ENCODE measurements at places on chromosomes 5 and 9.

DNA sequence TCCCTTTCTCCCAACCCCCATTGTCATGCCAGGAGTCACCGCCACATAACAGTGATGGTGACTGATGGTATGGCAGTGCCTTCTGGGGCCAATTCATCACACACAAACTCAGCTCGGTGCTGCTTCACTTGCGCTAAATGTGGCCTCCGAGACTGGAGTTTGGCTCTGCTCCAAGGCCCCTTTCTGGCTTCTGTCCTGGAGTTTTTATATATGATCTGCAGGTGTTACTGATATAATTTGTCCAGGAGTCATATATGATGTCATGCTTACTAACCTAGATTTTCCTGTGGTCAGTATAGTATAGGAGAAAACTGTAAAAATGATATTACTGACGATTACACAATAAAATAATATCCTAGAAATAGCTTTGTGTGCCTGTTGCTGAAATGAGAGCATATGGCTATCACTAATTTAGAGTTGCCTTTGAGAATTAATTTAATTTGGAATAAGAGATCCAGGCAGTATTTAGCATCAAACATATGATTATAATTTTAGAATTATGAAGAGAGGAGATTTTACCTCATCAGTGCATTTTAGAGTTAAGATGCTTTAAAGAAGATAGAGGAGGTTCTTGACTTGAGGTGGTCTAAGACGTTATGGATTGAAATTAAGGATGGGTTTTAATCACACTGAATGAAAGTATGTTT, 334.1 kb upstream of the CD180 start:
- DNase-seq: no peak

GRCh38 chr5:156920042-156920860, 42.8 kb downstream of the TIMD4 start:
- no peak for DNase-seq

DNA sequence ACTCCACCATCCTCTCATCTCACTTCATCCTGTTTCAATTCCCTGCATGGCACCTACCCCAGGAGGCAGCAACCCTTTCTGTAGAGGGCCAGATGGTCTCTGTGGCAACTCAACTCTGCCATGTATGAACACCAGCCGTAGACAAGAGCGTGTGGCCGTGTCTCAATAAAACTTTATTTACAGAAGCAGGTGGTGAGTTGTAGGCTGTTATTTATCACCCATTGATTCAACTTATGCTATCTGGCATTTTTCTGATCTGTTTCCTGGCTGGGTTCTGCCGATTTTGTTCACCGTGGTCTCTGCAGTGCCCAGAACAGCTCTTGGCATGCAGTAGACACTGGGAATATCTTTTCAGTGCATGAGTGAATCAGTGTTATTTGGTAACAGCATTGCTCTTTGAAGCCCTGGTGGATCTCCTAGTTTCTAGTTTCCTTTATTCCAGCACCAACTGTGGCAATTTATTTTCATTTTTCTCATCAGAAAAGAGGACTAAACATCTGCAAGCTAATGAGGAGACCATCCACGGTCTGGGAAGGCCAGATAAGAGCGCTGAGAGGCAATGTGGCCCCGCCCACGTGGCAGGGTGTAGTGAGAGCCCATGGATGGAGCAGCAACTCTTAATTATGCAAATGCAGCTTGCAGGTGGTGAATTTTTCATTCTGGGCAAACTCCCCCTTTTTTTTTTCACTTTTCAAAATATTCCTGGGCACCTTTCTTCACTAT, 77.9 kb downstream of the CTSL start:
- DNase-seq: no peak

GRCh38 chr9:113298924-113299770, 4.0 kb downstream of the RNF183 start:
- DNase-seq: no peak

GRCh38 chr9:127368852-127369402, 28.0 kb upstream of the SLC2A8 start:
- DNase-seq: no peak

- DNase-seq: no peak
Observed at GRCh38 chr9:21266733-21267484, 27.1 kb upstream of the IFNA14 start.

GRCh38 chr9:19404283-19405075, 4.3 kb upstream of the ACER2 start:
- no peak for DNase-seq

DNA sequence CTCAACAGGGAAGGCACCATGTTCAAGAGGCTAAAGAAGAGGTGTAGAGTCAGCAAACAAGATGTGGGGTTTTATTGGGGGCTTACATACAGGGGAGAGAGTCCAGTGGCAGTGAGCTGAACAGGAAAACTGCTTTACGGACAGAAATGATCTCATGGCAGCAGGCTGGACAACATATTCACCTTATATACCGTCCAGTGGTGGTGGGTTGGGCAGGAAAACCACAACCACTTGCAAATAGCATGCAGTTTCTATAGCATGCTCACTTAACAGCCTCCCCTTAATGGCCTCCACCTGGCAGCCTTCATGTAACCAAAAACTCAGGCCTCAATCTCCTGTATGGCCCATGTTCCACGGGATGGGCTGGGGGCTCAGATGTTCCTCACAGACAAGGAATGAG, 5.4 kb downstream of the TNFSF8 start:
- no peak for DNase-seq

DNA sequence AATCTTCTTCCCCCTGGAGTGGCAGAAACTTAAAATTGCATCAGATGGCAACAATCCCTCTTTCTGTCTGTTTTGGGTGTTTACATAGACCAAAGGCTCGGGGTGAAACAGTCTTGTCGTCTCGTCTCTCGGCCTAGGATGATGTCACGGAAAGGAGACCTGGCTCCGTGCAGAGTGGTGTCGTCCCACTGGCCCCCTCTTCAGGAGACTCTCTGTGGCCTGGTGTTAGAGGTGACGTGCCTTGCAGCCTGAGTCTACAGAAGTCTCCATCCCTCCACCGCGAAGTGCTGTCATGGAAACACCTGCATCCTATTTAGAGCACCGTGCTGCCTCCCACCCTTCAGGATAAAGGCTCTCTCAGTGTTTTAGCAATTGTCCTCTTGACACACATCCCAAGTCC, 409.7 kb downstream of the IRX1 start:
- DNase-seq: no peak

- DNase-seq: no peak
Observed at GRCh38 chr5:38932854-38933408, 87.1 kb downstream of the OSMR start.

GRCh38 chr5:108074626-108075025, 307.3 kb downstream of the FBXL17 start:
- DNase-seq: no peak

- no peak for DNase-seq
Observed at GRCh38 chr5:1200495-1201326, 684 bp upstream of the SLC6A19 start.

DNA sequence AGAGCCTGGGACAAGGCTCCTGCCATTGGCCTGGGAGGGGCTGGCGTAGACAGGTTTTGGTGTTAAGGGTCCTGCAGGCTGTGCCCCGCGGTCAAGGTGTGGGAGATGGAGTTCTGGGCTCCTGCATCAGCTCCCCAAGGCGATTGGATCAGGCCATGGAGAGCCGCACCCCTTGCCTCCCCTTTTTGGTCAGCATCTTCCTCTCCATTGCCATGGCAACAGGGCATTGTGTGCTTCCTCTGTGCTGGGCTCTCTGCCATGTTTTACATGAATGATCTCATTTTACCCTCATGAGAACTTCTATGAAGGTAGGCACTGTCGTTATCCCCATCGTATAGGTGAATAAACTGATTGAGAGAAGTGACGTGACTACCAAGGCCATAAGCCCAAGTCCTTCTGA, 344.3 kb upstream of the CLINT1 start:
- DNase-seq: no peak

- DNase-seq: no peak
Observed at GRCh38 chr5:65391591-65391990, 90.1 kb downstream of the ADAMTS6 start.

DNA sequence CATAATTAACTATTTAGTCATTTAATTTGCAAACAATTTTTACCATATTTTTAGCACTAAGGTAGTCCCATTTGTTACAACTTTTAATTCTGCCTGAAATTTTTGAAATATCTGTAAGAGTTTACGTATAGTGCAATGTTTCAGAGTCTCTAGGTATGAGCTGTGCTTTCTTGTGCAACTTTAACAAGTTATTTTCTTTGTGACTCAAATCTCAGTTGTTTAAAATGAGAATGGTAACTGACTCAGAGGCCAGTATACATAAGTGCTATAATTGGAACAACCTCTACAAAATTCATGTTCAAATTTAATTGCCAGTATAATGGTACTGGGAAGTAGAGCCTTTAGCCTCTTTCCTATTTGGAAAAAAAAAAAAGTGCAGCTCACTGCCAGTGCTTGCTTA, 14.2 kb upstream of the ZNF883 start:
- DNase-seq: no peak

- DNase-seq: no peak
Observed at GRCh38 chr5:116859666-116860320, 285.2 kb upstream of the SEMA6A start.

GRCh38 chr9:7150153-7150890, 392.5 kb downstream of the KDM4C start:
- no peak for DNase-seq

- DNase-seq: no peak
Observed at GRCh38 chr5:160470437-160471361, 49.0 kb downstream of the PTTG1 start.

GRCh38 chr5:97918620-97919019, 735.6 kb upstream of the RIOK2 start:
- DNase-seq: no peak

- no peak for DNase-seq
Observed at GRCh38 chr9:110911659-110912418, 126.4 kb downstream of the LPAR1 start.

DNA sequence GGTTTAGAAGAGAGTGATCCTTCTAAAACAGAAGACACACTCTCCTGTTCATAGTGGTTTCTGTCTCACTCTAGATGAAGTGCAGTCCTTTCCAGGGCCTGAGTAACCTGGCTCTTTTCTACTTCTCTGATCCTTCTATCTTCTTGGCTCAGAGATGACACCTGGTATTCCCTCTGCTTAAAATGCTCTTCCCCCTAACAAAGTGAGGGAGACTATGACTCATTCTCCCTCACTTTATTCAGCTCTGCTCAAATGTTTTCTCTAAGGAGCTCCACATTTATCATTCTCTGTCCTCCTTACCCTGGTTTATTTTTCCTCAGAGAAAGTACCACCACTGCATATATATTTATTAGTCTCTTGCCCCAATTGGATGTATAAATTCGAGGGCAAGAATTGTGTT, 24.6 kb downstream of the TUT7 start:
- DNase-seq: no peak

DNA sequence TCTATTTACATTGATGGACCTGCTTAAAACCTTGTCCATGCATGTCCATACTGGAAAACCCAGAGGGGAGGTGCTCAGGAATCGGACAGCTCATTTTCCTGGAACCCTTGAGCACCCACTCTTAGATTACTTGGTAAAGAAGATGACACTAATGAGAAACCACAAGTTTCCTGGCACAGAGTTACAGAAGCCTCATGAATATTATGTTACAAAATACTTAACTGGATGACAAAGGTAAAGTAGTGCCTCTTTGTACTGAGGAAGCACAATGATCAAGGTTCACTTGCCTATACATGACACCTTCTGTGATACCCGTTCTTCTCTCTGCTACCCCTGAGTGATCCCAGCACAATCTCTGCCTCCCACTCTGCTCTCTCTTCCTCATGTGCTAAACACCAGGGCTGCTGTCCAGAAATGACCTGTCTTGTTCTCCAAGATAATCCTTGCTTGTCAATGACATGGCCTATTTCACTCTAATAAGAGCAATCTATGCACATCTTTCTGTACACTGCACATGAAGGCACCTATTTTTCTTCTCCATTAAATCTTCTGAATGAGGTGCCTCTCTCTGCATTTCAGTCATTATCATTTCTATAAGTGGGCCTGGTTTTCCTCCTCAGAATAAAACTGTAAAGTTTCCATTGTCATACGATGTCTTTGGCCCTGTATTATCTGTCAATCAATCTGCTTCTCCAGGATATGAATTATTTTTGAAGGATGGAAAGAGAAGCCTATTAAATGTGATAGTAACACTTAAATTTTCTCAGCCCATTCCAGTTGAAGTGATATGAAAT, 684.0 kb upstream of the ACO1 start:
- DNase-seq: no peak

GRCh38 chr9:137166380-137167229, 3.2 kb downstream of the LRRC26 start:
- DNase-seq: no peak

- DNase-seq: no peak
Observed at GRCh38 chr9:106648799-106649198, 214.2 kb upstream of the ZNF462 start.

DNA sequence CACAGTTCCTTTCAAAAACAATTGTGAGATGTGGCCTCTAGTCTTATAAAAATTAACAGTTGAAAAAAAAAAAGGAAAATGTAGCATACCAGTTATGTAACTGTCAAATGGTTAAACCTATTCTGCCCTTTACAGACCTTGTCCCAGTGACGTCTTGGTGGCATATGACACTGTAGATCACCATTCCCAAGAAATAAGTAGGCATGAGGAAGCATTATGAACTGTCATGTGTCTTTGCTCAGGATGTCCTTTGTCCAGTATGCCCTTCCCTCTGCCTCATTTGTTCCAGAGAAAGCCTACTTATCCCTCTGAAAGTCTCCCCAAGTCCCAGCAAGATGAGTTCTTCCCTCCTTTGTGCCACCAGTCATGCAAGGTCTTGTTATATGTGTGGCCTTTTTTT, 63.2 kb downstream of the PAM start:
- DNase-seq: no peak

GRCh38 chr5:174692982-174693422, 31.4 kb upstream of the MSX2 start:
- DNase-seq: no peak

- no peak for DNase-seq
Observed at GRCh38 chr5:619444-619843, 7.3 kb downstream of the CEP72 start.

DNA sequence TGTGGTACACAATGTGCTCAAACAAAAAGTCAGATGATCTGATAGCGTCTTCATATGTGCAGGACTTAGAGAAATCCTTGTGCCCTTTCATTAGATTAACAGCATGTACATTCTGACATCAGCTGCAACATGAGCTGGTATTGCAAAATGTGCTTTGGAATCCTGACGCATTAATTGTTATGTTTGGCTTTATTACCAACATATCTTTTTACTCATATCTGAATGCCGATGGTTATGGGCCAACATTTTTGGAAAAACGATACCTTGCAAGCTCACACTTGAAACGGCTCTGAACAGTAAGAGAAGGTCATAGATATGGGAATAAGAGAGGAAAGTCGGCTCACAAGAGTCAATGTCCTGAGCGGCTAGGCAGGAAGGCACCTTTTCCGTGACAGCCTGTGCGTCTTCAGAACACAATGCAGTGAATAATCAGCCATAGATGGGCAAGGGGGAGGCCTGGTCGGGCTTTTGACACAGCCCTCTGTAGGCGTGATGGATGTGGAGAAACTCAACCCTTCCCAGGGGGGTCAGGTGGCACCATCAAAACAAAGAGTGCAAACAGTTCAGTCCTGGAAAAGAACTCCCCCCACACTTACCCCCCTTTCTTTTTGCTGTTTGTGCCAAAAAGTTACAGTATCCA, 36.4 kb upstream of the GAS1 start:
- DNase-seq: no peak

GRCh38 chr5:130337179-130337888, 433.1 kb downstream of the CHSY3 start:
- no peak for DNase-seq

- no peak for DNase-seq
Observed at GRCh38 chr5:137090151-137090550, 409.0 kb downstream of the SPOCK1 start.

- no peak for DNase-seq
Observed at GRCh38 chr9:113579283-113580040, 115.9 kb downstream of the RGS3 start.

GRCh38 chr5:38381361-38381760, 123.0 kb downstream of the EGFLAM start:
- DNase-seq: no peak

Data from omental fat pad (tissue), 4 donors.